ENCODE measurements at places on chromosomes 7 and 10.

DNA sequence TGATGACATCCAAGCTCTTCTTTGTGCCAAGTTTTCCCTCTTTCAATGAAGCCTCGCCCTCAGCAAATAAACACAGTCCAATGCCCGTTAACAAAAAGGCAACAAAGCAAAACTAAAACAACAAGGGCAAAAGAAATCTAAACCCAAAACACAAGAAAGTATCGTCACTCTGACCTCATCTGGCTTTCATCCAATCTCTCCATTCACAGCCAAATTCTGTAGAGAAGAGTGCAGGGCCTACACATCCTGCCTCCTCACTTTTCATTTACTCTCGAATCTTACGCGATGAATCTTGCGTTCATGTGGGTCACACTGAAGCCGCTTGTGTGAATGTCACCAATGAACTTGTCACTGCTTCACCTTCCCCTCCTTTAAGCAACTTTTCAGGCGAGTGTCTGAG lies 15.9 kb upstream of the AKR1E2 start:
- no peak for DNase-seq

- no peak for DNase-seq
These were observed 44.6 kb downstream of the RASGEF1A start for GRCh38 chr10:43222210-43222720.

DNA sequence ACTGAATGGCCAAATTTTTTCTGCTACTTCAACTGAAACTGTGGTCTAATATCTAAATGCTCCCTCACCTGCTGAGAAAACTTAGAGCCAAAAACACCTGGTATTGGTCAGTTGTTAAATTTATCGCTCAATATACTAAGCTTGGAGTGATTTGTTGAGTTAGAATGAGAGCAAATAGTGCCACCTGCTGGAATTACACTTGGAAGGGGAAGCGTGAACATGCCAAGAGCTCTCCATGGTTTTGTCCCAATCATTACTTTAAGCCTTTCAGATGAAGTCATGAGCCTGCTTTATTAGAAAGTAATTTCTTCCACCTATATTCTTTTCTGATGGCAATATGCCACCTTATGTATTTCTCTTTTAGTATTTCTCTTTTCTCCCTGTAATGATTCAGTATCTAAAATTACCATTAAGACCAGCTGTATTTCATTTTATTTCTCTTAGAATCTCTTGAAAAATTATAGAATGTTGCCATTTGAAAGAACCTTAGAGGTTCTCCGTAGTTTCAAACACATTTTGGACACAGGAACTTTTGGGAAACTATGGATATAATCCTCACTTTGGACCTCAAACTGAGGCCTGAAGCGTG lies 447.8 kb upstream of the C7orf33 start:
- DNase-seq, result no peak

- DNase-seq, result no peak
These were observed 145.1 kb upstream of the PCBD1 start for GRCh38 chr10:71033396-71033980.

- DNase-seq, result no peak
These were observed 7.7 kb downstream of the PON1 start for GRCh38 chr7:95316588-95316987.

GRCh38 chr7:30920584-30921539 lies 9.2 kb downstream of the AQP1 start:
- no peak for DNase-seq

GRCh38 chr10:78515038-78515872 lies 481.6 kb downstream of the RPS24 start:
- no peak for DNase-seq

DNA sequence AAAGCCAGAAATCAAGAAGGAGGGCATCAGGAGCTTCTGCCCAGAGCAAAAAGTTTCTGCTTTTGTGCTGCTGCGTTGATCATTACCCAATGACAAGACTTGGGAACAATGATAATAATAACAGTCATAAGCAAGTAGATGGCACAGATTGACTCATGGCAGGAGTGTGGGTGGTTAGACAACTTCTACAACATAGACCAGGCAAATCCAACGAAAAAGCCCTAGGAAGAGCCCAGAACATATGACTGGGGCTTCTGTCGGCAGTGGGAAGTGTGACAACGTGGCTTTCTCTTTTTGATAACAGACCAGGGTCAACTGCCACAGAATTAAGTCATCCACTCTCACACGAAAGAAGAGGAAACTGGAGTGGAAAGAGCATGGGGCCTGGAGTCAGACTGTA lies 85.4 kb upstream of the TRIL start:
- DNase-seq, result no peak

DNA sequence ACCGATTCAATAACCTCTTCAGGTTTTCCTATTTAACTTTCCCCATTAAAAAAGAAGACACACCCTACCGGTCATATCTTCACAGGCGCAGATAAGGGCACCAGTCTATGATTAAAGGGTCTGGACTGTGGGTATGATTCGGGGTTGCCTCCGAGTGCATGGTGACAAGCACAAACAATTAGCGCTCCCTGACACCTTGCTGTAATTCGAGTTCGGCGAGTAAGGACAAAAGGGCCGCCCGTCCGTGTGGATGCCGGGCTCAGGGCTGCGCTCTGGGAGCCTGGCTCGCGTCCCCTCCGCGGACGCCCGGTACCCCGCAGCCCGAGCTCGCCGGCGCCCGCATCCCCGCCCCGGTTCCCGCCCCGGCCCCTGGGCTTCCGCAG lies 111.9 kb upstream of the RHEB start:
- peak; percentile 35 for DNase-seq

DNA sequence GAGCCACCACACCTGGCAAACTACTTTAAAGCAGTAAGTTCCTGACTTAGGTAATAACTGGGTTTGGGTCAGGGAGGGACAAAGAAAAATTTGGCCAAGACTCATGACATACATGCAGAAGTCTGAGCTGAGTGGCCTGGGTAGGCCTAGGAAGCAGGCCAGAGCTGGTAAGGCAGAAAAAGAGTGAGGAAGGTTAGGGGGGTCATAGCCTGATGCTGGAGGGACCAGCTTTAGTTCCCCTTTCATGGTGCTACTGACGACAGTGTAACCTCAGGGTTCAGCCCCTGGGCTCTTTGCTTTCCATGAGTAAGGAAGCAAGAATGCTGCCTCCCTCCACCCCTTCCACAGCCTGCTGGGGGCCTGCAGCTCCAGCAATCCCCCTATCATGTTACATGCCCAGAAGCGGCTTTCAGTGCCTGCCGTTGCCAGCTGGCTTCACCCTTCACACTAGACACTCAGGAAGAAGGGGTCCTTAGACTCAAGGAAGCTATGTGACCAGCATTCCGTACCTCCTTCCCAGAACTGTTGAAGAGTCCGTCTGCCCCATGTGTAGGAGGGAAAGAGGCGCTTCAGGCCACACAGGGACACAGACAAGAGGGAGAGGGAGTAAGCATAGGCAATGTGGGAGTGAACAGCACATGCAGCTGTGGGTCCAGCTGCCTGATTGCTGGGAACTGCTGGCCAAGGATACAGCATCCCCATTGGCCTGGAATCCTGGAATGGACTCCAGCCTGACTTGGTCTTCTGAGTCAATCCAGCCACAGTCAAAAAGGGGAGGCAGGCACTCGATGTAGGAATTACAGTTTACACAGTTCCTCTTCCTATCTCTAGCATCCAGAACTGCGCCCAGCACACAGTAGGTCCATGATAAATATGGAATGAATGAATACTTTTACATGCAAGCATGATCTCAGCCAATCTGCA lies 4.1 kb upstream of the PLAU start:
- DNase-seq, result no peak

DNA sequence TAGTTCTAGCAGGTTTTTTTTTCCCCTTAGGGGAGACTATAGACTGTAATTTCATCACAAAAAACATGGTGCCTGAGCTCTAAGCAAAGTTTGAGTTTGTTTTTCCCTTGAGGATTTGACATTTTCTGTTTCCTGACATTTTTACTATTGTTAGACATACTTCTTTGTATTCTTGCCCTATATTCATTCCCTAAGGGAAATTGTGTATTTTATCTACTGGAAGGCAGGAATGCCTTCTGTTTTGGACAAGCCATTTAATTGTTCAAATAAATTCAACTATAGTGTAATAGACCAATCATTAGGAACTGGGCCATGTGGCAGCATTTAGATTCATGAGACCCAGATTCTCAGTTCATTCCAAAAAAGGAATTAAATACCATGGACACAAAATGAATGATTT lies 335.0 kb downstream of the EXOC4 start:
- no peak for DNase-seq

DNA sequence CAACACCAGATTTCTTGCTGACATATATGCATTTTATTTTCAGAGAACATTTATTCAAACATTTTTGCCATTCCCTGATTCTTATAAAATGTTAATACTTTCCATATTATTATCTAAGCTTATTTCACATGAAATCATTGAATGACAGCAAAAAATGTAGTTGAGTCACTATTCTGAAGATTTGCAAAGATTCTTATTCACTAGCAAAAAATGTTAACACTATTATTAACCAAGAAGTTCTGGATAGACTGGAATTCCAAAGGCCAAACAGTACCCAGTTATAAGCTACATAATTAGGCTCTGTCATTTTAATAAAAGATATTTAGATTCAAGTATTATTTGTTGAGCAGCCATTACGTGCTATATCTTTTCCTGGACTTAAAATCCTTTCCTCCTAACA lies 4.3 kb downstream of the GSTO2 start:
- no peak for DNase-seq

GRCh38 chr10:48470115-48470892 lies 134.6 kb downstream of the ARHGAP22 start:
- no peak for DNase-seq

- DNase-seq, result no peak
These were observed 105.1 kb downstream of the NRP1 start for GRCh38 chr10:33229252-33229948.

GRCh38 chr10:26407406-26407969 lies 30.7 kb upstream of the APBB1IP start:
- no peak for DNase-seq

- no peak for DNase-seq
These were observed 131.1 kb upstream of the CHST15 start for GRCh38 chr10:124224331-124225028.

DNA sequence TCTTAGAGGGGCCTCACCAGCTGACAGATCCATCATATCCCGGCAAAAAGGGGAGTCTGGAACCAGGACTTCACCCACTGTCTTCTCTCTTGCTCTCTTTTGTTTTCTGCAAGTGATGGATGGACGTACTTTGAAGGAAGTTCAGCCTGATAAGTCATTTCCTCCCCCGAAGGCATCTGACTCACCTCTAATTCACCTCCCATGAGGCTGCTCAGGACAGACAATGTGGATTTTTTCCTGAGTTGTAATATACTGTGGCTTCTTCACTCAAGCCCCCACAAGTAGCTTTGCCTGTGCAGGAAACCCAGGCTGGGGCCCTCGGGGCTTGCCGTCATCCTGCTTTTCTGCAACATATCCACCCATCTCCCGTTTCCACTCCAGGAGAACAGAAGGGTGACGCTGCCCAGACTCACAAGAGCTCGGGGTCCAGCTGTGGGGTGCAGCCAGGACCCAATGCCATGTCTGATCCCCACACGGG lies 70.4 kb downstream of the ASB13 start:
- DNase-seq, result no peak

DNA sequence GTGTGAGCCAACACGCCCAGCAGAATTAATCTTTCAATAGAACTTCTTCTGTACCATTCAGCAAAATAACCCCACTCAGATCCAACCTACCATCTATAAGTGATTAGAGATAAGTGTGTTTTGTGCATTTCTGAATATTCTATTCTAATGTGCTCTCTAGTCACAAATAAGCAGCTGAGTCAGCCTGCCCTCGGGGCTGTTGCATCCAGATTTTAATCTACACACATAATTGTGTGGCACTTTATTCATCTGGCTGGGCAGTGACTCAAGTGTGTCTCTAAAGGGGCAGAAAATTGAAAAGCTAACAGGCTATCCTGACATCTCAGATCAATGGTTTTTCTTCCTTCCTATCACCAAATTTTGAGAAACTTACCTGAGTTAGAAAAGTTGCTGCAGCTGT lies 60.3 kb downstream of the PRR15 start:
- no peak for DNase-seq

GRCh38 chr10:15660990-15661389 lies 58.7 kb downstream of the ITGA8 start:
- no peak for DNase-seq

GRCh38 chr10:34710391-34710751 lies 104.7 kb downstream of the PARD3 start:
- no peak for DNase-seq

DNA sequence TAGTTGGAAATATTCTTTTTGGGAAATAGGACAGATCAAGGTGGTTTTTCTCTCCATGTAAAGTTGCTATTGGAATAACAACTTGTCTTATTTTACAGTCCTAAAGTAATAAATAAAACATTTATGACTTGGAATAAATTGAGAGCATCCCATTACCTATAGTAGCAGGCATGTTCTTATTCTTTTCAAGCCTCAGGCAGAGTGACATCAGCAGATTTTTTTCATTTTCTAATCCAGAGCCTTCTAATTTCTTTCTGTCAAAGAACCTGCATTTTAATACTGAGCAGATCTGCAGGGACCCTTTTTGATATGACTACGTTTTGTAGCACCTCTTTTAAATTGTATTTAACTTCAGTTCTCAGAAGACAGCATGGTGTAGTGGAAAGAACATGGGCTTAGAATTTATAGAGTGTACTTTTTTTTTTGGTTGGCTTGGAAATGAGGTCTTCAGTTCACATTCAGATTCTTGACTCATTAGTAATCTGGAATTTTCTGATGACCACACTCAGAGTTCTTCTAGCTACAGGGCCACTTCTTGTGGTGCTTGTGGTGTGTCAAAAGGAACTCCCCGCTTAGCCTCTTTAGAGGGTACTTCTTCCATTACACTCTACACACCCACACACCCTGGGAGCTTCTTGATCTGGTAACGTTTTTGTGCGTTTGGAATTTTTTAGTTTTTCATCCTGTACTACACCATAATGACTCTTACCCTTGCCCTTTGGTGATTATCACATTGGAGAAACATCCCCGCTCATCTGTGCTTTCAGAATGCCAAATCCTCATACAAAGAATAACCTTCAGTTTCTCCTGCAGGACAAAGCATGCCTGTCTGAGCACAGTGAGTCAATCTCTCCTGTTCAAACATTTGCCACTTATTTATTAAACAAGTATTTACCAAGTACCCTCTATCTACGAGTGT lies 34.6 kb downstream of the AGK start:
- DNase-seq, result no peak

DNA sequence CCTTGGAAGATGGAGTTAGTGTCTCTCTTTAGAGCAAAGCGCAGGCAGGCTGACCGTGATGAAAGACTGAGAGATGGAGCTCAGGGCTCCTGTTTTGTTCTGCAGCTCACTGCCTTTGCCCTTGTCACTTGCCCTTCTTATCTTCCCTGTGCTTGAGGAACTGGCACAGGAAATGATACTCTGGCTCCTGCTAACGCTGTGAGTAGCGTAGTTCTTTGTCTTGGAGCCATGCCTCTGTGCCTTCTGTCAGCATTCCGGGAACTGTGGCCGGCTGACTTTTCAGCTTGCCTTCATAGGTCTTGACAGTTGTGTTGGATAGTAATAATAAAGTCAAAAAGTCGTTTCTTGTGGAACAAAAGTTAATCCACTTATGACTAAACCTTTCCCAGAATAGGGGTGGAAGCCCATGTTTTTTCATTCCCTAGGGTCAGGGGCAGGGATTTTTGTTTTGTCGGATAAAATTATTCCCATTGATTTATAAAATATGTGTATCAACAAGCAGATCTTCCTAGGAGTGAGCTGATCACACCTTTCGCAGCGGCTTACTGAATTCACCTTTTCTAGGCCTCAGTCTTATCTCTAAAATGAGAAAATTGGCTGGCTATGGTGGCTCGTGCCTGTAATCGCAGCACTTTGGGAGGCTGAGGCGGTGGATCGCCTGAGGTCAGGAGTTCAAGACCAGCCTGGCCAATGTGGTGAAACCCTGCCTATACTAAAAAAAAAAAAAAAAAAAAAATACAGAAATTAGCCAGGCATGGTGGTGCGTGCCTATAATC lies 16.6 kb upstream of the TMEM236 start:
- no peak for DNase-seq
